ENCODE measurements at places on chromosomes 7 and 10. TPM values are rescaled to one million over a fixed set of nuclear protein-coding genes. Genes with fewer than 3 reads are reported as not detected.
A peak's percentile ranks its signal among the peaks of the same experiment; 100 is the strongest.

DNA sequence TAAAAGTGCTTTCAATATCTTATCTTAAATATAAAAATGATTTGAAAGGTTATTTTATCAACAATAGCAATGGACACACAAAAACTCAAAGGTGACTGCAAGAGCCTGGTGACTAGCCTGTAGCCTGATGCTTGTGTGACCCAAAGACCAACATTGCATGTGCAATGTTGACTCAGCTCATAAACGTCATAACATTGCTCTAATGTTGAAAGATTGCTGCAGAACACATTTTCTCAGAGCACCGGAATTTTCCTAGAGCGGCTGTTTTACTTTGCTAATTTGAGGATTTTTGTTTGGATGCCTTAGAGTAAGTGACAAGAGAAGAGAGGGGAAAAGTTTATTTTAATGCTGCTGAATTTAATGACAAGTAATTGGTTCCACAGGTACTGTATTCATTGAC is 107.1 kb downstream of the RAB18 start:
- DNase-seq = no peak
- no peaks in the 10 kb centered on the region for H3K36me3 ChIP-seq
- peaks cover 10% of the 10 kb centered on the region for H3K4me1 ChIP-seq
- no peaks in the 10 kb centered on the region for H3K27me3 ChIP-seq

GRCh38 chr10:33900596-33900995 is 566.1 kb upstream of the NRP1 start:
- no peaks in the 10 kb centered on the region for H3K27me3 ChIP-seq
- DNase-seq = no peak
- H3K4me1 ChIP-seq = no peaks in the 10 kb centered on the region
- no peaks in the 10 kb centered on the region for H3K36me3 ChIP-seq

GRCh38 chr10:24462291-24462813 is 253.4 kb downstream of the KIAA1217 start:
- H3K36me3 ChIP-seq = no peaks in the 10 kb centered on the region
- no peak overlapping the region for H3K4me3 ChIP-seq
- peak overlapping the region; percentile 82 for H3K27ac ChIP-seq
- H3K4me1 ChIP-seq = peaks cover 4% of the 10 kb centered on the region

DNA sequence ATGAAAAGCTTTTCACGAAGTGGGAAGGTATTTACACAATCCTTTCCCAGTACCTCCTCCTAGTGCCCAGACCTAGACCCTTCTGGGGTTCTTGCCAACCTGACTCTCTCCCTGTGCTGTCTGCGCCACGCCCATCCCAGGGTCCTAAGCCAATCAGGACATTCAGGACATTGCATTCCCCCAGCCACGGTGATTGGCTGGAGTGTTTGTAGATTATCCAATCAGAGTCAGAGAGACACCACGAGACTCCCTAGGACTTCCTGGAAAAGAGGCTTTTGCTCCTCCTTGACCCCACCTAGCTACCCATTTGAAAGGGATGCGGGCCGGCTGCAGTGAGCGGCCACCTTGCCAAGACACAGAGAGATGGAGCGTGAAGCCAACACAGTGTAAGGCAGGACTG is 3.5 kb upstream of the GDF2 start:
- no peaks in the 10 kb centered on the region for H3K36me3 ChIP-seq
- H3K27ac ChIP-seq = no peak overlapping the region
- no peak overlapping the region for H3K4me3 ChIP-seq
- H3K4me1 ChIP-seq = no peaks in the 10 kb centered on the region

DNA sequence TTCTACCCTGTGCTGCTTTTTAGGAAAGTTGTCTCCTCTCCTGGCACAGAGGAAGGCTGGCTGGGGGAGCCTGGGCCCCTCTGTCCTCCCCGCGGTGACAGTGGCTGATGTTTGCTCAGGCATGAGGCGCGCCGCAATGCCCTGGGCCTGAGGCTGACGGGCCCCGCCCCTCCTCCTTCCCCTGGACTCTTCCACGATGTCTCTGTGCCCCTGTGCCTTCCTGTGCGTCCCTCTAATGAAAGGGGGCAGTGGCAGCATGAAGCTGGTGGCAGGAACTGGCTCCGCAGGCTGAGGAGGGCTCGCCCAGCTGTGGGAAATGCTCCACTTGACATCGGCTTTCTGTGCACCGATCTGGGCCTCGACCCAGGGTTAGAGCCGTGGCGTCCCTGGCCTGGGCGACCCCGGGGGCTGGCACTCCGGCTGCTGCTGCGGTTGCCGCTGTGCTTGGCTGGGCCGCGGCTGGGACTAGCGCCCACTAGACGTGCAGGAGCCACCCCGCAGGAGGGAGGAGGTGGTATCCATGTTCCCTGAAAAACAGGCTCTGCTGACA is 67.9 kb downstream of the ZNF680 start:
- no peaks in the 10 kb centered on the region for H3K4me1 ChIP-seq
- H3K4me3 ChIP-seq = no peak overlapping the region
- no peak overlapping the region for H3K27ac ChIP-seq

DNA sequence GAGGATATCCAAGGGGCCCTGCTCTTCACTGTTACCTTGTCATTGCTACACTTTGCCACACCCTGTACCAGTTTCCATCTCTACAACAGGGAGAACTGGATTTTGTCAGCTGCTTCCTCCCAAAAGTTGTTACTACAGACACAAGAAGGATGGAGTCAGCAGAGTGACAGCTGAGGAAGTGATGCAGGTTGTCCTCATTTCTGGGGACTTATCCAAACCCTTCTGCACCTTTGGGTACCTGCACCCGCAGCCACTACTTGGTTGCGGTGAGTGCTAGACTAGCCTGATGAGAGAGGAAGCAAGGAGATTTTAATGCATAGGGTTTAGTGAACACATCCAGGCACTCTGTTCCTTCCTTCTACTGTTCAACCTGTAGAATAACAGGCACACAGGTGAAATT is 281.0 kb downstream of the RPS24 start:
- peak overlapping the region; percentile 62 for H3K27ac ChIP-seq
- H3K4me3 ChIP-seq = no peak overlapping the region
- H3K27me3 ChIP-seq = no peaks in the 10 kb centered on the region
- no peaks in the 10 kb centered on the region for H3K36me3 ChIP-seq
- no peak for DNase-seq

- no peaks in the 10 kb centered on the region for H3K36me3 ChIP-seq
- H3K4me1 ChIP-seq = no peaks in the 10 kb centered on the region
- no peak for DNase-seq
- H3K4me3 ChIP-seq = no peak overlapping the region
- H3K27ac ChIP-seq = no peak overlapping the region
These were observed 186.1 kb upstream of the PLPP4 start for GRCh38 chr10:120270906-120271305.

GRCh38 chr7:105238198-105238765 is 150.4 kb downstream of the SRPK2 start:
- no peaks in the 10 kb centered on the region for H3K27me3 ChIP-seq
- DNase-seq = no peak
- H3K4me3 ChIP-seq = no peak overlapping the region
- H3K4me1 ChIP-seq = peaks cover 4% of the 10 kb centered on the region
- H3K27ac ChIP-seq = no peak overlapping the region

- no peak overlapping the region for H3K27ac ChIP-seq
- H3K4me1 ChIP-seq = no peaks in the 10 kb centered on the region
- H3K27me3 ChIP-seq = peaks cover 14% of the 10 kb centered on the region
These were observed 129.2 kb upstream of the SEC61G start for GRCh38 chr7:54888067-54888733.

Gene GPR15LG
- total RNA-seq = 270 TPM

Gene CYP17A1
- not detected for total RNA-seq

All from transverse colon (tissue), 4 donors.